ENCODE measurements at places on chromosomes 6 and 20. TPM values are rescaled to one million over a fixed set of nuclear protein-coding genes. Genes with fewer than 3 reads are reported as not detected.

- H3K27me3 ChIP-seq, result no peaks in the 10 kb centered on the region
- peak overlapping the region; percentile 99 for H3K27ac ChIP-seq
- peak overlapping the region; percentile 92 for H3K4me3 ChIP-seq
- peaks cover 35% of the 10 kb centered on the region for H3K4me1 ChIP-seq
- H3K36me3 ChIP-seq, result no peaks in the 10 kb centered on the region
- DNase-seq, result peak; percentile 75
Measured at GRCh38 chr20:37526839-37527637, 638 bp downstream of the BLCAP start.

Gene CD109
- 3.7 TPM for polyA plus RNA-seq

DNA sequence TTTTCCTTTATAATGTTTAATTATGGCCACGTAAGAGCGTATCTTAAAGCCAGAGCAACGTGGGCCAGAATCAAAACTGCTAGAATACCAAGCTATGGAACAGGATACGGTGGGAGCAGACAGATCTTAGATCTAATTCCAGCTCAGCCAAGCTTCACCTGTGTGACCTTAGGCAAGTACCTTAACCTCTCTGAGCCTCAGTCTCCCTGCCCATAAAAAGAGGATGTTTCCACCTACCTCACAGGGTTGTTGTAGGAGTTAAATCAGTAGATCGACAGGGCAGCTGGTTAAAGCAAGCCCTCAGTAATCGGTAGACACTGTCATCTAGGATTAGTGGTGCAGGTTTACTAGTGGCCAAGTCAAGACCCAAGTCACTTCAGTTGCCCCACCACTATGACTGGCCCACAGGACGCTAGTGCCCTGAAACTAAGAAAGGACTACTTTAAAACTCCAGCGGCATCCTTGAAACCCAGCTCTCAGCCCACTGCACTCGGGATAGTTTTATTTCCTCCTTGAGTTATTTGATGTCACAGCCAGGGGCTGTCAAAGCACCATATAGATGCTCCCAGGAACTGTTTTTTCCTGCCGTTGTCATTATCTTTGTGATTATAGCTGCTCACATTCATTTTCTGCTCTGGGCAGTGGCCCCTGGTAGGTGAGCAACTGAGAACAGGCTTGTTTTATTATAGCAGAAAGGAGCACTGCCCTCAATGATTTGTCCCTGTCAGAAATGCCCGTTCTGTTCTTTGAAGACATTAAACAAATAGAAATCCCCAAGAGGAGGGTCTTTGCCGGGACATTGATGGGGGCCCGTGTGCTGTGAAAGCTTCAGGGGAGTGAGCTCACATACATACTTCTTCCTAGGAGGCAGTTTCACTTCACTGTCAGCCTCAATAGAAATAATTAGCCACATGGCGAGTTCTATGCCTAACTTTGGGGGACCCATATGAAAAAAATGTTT, 63.1 kb downstream of the ISM1 start:
- no peaks in the 10 kb centered on the region for H3K4me1 ChIP-seq
- no peak overlapping the region for H3K4me3 ChIP-seq
- no peaks in the 10 kb centered on the region for H3K27me3 ChIP-seq
- no peak overlapping the region for H3K27ac ChIP-seq

- no peaks in the 10 kb centered on the region for H3K4me1 ChIP-seq
- no peaks in the 10 kb centered on the region for H3K27me3 ChIP-seq
- no peak overlapping the region for H3K27ac ChIP-seq
- no peak overlapping the region for H3K4me3 ChIP-seq
Measured at GRCh38 chr6:169370054-169370453, 116.4 kb upstream of the THBS2 start.

DNA sequence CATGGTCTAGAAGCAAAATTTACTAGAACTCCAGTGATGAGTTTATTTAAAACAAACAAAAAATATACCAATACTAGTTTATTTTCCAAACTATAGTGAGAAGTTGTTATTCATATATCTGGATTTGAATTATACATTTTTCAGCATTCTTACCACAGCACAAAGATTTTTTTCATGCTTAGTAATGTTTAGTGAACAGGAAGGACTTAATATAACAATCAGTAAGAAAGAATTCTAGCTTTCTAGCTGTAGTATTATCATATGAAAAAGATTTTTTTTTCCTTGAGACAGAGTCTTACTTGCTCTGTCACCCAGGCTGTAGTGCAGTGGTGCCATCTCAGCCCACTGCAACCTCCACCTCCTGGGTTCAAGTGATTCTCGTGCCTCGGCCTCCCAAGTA, 13.8 kb downstream of the MARCKS start:
- H3K36me3 ChIP-seq, result no peaks in the 10 kb centered on the region
- H3K4me3 ChIP-seq, result no peak overlapping the region
- DNase-seq, result no peak
- no peaks in the 10 kb centered on the region for H3K27me3 ChIP-seq

- H3K36me3 ChIP-seq, result no peaks in the 10 kb centered on the region
- no peaks in the 10 kb centered on the region for H3K4me1 ChIP-seq
- H3K4me3 ChIP-seq, result no peak overlapping the region
- H3K27ac ChIP-seq, result no peak overlapping the region
- DNase-seq, result no peak
Measured at GRCh38 chr6:15798533-15799255, 135.9 kb upstream of the DTNBP1 start.

GRCh38 chr6:19454721-19455392, 382.3 kb upstream of the ID4 start:
- no peak overlapping the region for H3K4me3 ChIP-seq
- DNase-seq, result no peak
- H3K27me3 ChIP-seq, result no peaks in the 10 kb centered on the region
- H3K36me3 ChIP-seq, result no peaks in the 10 kb centered on the region
- H3K27ac ChIP-seq, result no peak overlapping the region

GRCh38 chr6:133741375-133741861, 147.5 kb upstream of the TCF21 start:
- no peak overlapping the region for H3K27ac ChIP-seq
- no peaks in the 10 kb centered on the region for H3K36me3 ChIP-seq
- H3K4me1 ChIP-seq, result no peaks in the 10 kb centered on the region

DNA sequence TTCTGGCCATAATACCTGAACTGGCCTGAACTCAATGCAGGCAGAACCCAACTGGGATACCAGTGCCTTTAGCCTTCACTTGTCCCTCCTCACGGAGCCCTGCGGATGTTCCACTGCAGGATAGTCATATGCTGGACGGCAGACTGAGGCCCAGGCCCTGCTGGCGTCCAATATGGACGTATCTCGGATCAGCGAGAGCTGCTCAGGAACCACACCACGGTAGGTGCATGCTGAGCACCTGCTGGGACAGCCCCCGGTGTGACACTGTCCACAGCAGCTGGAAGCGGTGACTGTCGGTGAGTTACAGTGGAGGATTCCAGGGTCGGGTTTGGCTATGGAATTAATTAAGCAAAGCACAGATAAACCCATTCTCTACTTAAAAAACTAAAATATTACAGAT, 48.7 kb downstream of the PSMG4 start:
- no peaks in the 10 kb centered on the region for H3K4me1 ChIP-seq
- H3K4me3 ChIP-seq, result no peak overlapping the region
- DNase-seq, result peak; percentile 19
- H3K27me3 ChIP-seq, result no peaks in the 10 kb centered on the region

Gene PPIL6
- 6.0 TPM for polyA plus RNA-seq

DNA sequence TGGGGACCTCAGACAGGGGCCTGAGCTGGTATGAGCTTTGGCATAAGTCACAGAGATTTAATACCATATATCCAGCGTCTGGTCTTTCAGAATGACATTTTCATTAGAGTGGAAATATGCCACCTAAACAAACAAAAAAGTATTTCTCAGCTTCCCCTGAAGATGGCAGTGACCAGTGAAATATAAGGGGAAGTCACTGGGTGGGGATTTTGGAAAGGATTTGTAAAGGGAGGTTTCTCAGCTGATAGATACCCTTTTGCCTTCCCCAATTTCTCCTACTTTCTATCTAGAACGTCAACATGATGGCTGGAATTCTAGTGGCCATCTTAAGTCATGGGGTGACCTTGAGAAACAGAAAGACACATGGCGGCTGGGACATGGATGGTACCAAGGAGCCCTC, 137.7 kb upstream of the LRFN2 start:
- H3K36me3 ChIP-seq, result no peaks in the 10 kb centered on the region
- no peak for DNase-seq
- no peak overlapping the region for H3K27ac ChIP-seq
- H3K4me1 ChIP-seq, result no peaks in the 10 kb centered on the region
- H3K4me3 ChIP-seq, result no peak overlapping the region

- no peaks in the 10 kb centered on the region for H3K36me3 ChIP-seq
- H3K4me1 ChIP-seq, result peaks cover 6% of the 10 kb centered on the region
- H3K4me3 ChIP-seq, result no peak overlapping the region
- DNase-seq, result no peak
- no peaks in the 10 kb centered on the region for H3K27me3 ChIP-seq
- H3K27ac ChIP-seq, result no peak overlapping the region
Measured at GRCh38 chr6:56366141-56366852, 118.9 kb upstream of the COL21A1 start.

GRCh38 chr6:37619641-37620040, 78.0 kb downstream of the MDGA1 start:
- DNase-seq, result no peak
- H3K36me3 ChIP-seq, result no peaks in the 10 kb centered on the region
- no peak overlapping the region for H3K4me3 ChIP-seq
- H3K4me1 ChIP-seq, result no peaks in the 10 kb centered on the region
- no peak overlapping the region for H3K27ac ChIP-seq

GRCh38 chr6:41488433-41489119, 57.6 kb upstream of the FOXP4 start:
- no peak overlapping the region for H3K4me3 ChIP-seq
- no peaks in the 10 kb centered on the region for H3K36me3 ChIP-seq
- no peak overlapping the region for H3K27ac ChIP-seq
- DNase-seq, result peak; percentile 94
- no peaks in the 10 kb centered on the region for H3K4me1 ChIP-seq
- H3K27me3 ChIP-seq, result no peaks in the 10 kb centered on the region

Gene SPTLC3
- 7.1 TPM for polyA plus RNA-seq

GRCh38 chr20:12386821-12387220, 469.1 kb downstream of the BTBD3 start:
- H3K4me3 ChIP-seq, result no peak overlapping the region
- no peaks in the 10 kb centered on the region for H3K27me3 ChIP-seq

Gene HCK
- 3.9 TPM for polyA plus RNA-seq

Gene CAP2
- polyA plus RNA-seq, result 9.8 TPM

Gene FAM184A
- 9.0 TPM for polyA plus RNA-seq

DNA sequence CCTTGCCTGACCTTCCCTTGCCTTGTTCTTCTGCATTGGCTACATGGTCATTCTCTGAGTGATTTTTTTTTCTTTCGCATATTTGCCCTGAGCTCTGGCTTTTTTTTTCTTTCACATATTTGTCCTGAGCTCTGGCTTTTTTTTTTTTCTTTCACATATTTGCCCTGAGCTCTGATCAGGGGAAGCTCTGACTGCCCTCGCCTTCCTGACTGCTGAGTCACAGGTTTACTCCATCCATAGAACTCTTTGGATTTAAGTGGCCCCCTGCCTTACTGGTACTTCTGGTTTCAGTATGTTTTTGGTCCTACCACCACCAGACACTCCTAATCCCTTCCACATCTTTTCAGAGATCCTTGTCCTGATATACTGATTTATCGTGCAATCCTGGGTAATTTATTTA, 201.1 kb downstream of the OGFRL1 start:
- DNase-seq, result no peak
- H3K27ac ChIP-seq, result no peak overlapping the region
- H3K36me3 ChIP-seq, result no peaks in the 10 kb centered on the region
- no peaks in the 10 kb centered on the region for H3K27me3 ChIP-seq
- H3K4me1 ChIP-seq, result no peaks in the 10 kb centered on the region

GRCh38 chr6:135212935-135213334, 31.8 kb downstream of the MYB start:
- no peaks in the 10 kb centered on the region for H3K27me3 ChIP-seq
- H3K4me3 ChIP-seq, result no peak overlapping the region
- no peak for DNase-seq
- no peak overlapping the region for H3K27ac ChIP-seq

GRCh38 chr6:140758169-140758877, 1374.4 kb upstream of the GJE1 start:
- H3K4me3 ChIP-seq, result no peak overlapping the region
- DNase-seq, result no peak
- H3K27ac ChIP-seq, result no peak overlapping the region
- H3K4me1 ChIP-seq, result no peaks in the 10 kb centered on the region

DNA sequence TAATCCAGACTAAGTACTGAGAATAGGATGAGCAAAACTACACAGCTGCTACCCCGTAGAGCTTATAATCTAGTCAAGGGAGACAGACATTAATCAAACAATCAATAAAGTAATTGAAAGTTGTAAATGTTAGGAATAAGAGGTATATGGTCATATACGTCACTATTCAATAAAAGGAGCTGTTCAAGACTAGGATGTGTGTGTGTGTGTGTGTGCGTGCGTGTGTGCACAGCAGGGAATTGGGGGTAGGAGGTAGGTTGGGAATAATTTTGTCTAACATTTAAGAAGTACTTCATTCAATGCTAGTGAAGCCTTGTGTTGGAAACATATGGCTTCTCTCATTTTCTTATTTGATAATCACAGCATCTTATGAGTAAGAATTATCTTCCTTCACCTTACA, 41.8 kb downstream of the SESN1 start:
- no peaks in the 10 kb centered on the region for H3K36me3 ChIP-seq
- no peaks in the 10 kb centered on the region for H3K4me1 ChIP-seq
- no peaks in the 10 kb centered on the region for H3K27me3 ChIP-seq
- no peak for DNase-seq

DNA sequence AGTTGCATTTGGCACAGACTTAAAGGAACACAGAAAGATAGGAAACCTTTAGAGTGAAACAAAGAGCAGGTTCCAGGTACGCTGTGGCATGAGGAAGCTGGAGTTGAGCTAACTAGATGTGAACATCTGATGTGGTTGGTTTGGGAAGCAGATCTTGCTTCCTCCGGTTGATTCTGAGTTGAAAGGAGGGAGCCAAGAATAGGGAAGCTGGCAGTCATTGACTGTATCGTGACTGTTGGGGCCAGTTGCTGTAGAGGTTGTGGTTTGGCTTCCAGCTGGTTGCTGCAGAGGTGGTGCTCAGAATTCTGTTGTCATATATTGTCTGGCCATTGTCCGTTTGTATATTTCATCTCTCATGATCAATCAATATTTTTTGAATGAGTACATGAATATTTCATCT, 325.9 kb downstream of the PLCB1 start:
- H3K4me1 ChIP-seq, result no peaks in the 10 kb centered on the region
- no peaks in the 10 kb centered on the region for H3K27me3 ChIP-seq
- no peak overlapping the region for H3K4me3 ChIP-seq
- no peak overlapping the region for H3K27ac ChIP-seq
- no peaks in the 10 kb centered on the region for H3K36me3 ChIP-seq
- DNase-seq, result no peak

- no peak overlapping the region for H3K4me3 ChIP-seq
- H3K27ac ChIP-seq, result no peak overlapping the region
- no peak for DNase-seq
- H3K36me3 ChIP-seq, result peaks cover 9% of the 10 kb centered on the region
Measured at GRCh38 chr20:32191422-32191821, 16.1 kb downstream of the PLAGL2 start.

GRCh38 chr6:135830452-135830881, 21.0 kb upstream of the PDE7B start:
- no peak overlapping the region for H3K4me3 ChIP-seq
- no peaks in the 10 kb centered on the region for H3K36me3 ChIP-seq
- no peak for DNase-seq
- no peaks in the 10 kb centered on the region for H3K27me3 ChIP-seq
- peaks cover 2% of the 10 kb centered on the region for H3K4me1 ChIP-seq

Gene SOX12
- polyA plus RNA-seq, result 11.3 TPM

Gene C20orf202
- polyA plus RNA-seq, result 0.73 TPM

All from kidney (tissue), 22 donors.